ENCODE measurements at places on chromosomes 5 and 9.

DNA sequence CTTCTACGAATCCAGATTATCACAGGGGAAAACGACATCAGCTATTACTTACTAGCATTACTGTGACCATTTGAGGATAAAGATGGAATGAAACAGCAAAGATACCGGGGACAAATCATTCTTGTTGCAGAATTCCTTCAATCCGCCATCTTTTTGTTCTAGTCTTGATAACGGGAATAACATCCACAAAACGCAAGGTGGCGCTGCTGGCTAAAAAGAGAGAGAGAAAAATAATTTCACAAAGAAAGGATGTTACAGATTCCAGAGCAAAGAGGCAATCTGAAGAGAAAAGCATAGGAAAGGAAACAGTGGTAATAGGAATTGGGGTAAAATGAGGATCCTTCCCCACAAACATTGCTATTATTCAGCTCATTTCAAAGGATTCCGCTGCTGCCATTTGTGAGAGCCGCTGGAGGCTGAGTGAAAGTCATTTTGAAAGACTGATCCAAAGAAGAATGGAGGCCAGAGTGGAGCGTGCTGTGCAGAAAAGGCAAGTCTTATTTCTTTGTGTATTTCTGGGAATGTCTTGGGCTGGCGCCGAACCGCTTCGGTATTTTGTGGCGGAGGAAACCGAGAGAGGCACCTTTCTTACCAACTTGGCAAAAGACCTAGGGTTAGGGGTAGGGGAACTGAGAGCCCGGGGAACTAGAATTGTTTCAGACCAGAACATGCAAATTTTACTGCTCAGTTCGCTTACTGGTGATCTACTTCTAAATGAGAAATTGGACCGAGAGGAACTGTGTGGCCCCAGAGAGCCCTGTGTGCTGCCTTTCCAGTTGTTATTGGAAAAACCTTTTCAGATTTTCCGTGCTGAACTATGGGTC is at the start of gene PCDHB7:
Gene PCDHB7 (plus strand): TSS at position 264 of the 824 bp plus-strand sequence. CDS start 192 bp downstream, at position 456.
- DNase-seq, result peak; percentile 25

GRCh38 chr5:150540615-150541396 is 32.9 kb downstream of the NDST1 start:
- peak; percentile 96 for DNase-seq

- DNase-seq, result no peak
Measured at GRCh38 chr9:90972057-90972456, 170.4 kb downstream of the SYK start.

DNA sequence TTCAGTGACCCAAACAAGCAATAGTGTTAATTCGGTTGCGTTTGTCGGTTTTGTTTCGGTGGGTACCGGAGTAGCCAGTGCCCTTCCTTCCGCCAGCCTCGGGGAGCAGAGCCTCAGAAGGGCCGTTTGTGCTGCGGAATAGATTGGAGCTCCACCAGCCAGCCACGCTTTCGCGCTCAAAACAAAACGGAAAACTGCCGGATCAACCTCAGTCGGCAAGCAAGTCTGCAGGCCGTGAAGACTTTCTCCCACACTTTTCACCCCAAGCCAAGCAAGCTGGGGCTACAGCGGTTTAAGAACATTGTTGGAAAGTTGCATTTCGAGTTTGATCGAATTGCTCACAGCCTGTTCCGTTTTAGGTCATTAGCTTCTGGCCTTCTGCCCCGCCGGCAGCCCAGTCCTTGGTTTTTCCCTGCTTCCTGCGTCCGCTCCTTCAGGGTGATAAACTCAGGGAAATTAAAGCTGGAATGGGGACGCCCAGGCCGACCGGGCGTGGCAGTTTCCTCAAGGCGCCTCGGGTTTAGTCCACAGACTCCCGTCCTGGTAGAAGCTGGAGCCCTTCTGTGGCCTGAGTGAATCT is 803 bp upstream of the CCNO start:
- DNase-seq, result peak; percentile 37

DNA sequence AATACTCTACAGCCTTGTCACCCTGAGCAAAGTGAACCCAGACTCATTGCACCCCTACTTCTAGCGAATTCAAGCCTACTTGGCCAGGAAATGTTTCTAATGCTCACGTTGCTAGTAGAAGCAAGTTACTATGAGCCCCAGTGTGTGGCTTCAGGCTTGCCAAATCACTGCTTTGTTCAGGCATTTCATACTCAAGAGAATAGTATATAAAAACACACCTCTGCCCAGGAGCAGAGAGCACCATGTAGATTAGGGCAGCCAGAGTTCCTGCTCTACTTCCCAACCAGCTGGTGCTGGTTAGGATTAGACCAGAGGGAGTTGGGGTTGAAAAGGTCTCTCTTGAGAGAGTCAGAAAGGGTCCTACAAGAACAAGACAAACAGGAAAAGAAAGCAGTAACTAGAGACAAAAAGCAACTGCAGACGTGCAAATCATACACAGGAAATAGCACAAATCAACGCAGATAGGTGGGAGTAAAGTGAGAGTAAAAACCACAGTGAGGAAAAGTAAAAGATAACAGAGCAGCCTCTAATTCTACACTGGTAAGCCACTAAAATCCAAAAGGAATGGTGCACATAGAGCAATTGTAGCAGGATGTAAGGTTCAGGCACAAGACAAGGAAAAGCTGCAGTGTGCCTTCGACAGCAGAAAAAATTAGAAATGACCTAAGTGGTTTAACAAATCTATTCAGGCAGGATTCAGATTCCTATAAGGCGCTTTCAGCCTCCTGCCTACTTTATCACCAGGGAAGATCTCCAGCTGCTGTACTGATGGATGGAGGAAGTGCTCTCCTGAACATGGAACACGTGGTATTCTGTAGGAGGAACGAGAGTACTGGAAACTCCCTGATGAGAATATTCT is 49.6 kb upstream of the KIF2A start:
- no peak for DNase-seq

- DNase-seq, result peak; percentile 63
Measured at GRCh38 chr5:115661101-115661500, 35.3 kb upstream of the TMED7 start.

Measured in fibroblast of the aortic adventitia (primary cell).